ENCODE measurements at places on chromosomes 7 and 10. TPM values are rescaled to one million over a fixed set of nuclear protein-coding genes. Genes with fewer than 3 reads are reported as not detected.

CALHM3 gene
- total RNA-seq, result not detected

DNA sequence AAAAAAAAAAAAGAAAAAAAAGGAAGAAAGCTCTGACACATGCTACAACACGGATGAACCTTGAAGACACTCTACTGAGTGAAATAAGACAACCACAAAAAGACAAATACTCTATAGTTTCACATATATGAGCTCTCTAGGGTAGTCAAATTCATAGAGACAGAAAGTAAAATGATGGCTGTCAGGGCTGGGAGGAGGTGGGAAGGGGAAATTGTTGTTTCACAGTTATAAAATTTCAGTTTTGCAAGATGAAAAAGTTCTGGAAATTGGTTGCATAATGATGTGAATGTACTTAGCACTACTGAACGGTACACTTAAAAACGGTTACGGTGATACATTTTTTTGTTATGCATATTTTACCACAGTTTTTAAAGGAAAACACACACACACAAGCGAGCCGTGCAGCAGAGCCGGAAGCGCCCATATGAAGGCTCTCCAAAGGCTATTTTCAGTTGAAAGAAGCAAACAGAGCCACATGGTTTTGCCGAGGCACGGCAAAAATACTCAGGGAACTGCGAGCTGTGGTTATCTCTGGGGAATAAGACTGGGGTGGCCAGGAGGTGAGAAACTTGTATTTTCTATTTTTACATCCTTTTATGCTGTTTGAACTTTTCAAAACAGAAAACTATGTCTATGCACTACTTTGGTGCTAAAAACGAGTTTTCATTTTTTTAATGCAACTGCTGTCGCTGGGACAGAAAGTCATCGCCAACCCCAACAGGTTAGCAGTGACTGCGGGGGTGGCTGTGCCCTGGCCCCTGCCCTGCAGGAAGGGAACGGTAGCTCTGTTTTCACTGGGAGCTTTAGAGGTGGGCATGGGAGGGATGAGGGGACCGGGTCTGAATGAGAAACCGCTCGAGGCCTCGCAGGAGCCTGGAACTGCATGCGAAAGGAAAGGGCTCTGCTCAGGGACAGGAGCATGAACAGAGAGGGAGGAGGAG is 132.9 kb downstream of the OAT start:
- no peak for DNase-seq

MBLAC1 gene
- 5.6 TPM for total RNA-seq

MUC3A gene
- total RNA-seq, result not detected

CRYGN gene
- 0.61 TPM for total RNA-seq

DNA sequence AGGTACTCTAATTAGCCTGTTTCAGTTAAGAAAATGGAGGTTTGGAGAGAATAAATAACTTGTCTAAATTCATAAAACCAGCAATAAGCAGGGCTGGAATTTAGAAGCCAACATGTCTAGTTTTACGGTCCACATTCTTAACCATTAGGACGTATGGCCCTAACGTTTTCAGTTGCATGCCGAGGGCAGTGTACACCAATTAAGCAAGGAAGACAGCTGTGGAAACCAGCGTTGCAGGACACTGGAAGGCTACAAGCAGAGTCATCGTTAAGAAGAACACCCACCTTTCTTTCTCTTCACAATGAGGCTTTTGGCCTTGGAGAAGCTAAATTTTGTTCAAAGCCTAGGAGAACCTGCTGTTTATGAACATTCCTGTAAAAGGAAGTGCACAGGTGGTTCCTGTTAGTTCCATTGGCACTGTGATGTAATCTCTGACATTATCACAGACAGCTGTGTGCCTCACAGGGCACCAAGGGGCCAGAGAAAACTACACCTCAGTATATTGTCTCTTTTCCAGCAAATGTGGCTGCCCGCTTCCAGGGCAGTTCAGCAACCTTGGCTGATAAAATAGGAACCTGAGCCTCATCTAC is 21.0 kb downstream of the MPP7 start:
- no peak for DNase-seq

WDR86 gene
- not detected for total RNA-seq

- DNase-seq, result peak; percentile 9
Observed at GRCh38 chr7:54788664-54789063, 29.7 kb upstream of the SEC61G start.

DNA sequence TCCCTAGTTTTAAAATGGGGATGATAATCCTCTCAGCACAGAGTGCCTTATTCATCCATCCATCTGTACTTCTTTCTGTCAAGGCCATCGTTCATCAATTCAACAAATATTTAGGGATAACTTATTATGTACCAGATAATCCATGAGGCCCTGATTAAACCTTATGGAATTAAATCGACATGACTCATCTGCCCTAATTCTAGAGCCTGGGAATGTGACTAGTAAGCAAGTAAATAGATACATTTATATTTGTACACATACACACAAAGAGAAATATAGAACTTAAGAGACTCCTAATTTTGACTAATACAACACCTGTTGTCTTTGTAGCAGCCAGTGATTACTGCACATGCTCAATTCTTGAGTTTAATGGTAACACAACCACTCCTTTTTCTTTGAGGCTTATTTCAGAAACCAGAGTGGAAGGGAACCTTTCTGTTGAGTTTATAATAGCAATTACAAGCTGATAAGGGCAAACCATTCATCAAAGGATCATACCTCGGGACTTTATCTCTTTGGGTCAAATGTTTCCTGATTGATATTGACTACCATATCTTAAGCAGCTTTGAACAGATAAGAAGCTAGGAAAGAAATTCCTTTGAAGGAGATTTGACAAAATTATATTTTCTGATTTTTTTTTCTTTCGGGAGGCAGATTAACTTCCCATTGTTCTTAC is 122.7 kb downstream of the ARID5B start:
- DNase-seq, result no peak

DNA sequence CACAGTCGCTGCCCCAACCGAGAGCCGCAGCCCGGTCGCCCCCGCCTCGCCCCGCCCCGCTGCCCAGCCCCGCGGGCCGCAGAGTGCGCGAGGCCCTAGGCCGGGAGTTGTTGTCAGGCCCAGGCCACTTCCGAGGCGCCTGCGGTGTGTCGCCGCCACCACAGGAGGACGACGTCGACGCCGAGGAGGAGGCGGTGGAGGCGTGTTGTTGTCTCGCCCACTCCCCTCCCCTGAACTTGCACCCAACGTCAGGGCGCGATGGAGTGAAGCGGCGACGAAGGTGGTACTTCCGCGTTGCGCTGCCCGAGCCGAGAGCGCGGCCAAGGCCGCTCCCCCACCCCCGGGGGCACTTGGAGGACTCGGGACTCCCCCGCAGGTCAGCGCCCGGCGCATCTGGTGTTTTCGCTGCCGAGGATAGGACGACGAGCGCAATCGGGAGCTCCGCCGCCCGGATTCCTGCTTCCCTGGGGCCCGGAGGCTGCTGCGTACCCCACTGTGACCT is at the start of gene CDK13:
Gene CDK13 (plus strand): TSS at position 286 of the 502 bp plus-strand sequence. CDS start 386 bp downstream, outside the sequence.
- DNase-seq, result peak; percentile 81

PANK1 gene
- 4.4 TPM for total RNA-seq

ZC3HAV1L gene
- total RNA-seq, result 2.0 TPM

DNA sequence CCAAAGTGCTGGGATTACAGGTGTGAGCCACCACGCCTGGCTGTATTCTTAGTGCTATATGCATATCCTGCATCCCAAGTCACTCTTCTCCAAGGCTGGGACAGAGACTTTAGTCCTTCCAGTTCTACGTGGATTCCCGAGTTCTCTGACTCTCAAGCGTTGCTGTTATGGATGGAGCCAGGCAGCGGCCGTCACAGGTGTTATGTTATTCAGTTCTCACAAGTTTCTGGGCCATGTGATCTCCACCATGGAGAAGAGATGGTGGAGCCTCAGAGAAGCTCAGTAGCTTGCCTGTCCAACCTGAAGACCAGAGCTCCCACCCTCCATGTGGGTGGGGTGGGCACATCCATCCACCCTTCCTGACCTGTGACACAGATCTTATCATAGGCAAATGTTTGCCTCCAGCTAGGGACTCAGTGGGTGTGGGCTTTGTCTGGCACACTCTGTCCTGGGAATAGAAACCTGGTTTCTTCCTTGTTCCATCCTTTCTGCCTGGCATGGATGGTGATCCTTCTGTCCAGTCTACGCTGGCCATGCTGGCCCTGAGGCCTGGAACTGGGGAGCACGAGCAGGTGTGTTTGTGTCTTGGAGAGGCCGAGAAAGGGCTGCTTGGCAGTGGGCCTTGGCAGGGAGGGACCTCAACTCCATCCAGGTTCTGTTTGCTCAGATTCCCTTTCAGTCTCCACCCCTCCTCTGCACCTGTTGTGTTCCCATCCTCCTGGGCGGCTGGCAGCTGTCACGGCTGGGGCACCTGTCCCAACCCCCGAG is 55.3 kb downstream of the NEURL1 start:
- no peak for DNase-seq

DNA sequence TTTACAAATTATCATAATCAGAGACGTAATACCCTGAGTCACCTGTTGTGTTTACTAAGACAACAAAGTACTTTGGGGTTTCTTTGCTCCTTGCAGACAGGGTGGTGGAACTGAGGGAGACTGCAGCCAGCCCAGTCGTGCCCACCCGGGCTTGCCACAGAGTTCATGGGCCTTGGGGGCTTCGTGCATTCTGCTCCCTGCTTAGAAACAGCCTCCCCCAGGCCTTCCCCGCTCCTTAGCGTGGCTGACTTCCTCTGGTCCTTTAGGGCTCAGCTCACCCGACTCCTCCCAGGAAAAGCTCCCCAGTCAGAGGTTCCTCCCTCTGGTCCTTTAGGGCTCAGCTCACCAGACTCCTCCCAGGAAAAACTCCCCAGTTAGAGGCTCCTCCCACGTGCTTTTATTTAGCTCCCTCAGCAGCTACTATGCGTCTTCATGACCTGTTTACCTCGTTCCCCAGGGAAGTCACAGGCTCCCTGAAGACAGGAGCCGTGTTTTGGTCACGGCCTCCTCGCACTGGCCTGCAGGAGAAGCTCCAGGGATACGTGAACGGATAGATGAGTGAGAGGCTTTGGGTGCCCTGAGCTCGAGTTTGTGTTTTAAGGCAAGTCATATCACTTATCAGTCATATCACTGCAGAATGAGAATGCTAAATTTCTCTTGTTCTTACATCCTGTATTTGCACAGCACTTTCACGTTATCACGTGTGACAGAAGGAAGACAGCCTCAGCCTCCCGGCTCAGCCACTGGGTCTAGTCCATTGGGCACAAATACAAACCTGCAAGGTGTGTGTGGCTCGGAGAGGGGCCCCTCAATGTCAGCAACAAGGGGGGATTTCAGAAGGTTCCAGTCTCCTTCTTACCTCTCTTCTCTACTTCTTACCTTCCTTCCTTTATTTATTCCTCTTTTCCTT is 52.7 kb upstream of the VIPR2 start:
- DNase-seq, result peak; percentile 42

MPP7 gene
- total RNA-seq, result 24.4 TPM

DNA sequence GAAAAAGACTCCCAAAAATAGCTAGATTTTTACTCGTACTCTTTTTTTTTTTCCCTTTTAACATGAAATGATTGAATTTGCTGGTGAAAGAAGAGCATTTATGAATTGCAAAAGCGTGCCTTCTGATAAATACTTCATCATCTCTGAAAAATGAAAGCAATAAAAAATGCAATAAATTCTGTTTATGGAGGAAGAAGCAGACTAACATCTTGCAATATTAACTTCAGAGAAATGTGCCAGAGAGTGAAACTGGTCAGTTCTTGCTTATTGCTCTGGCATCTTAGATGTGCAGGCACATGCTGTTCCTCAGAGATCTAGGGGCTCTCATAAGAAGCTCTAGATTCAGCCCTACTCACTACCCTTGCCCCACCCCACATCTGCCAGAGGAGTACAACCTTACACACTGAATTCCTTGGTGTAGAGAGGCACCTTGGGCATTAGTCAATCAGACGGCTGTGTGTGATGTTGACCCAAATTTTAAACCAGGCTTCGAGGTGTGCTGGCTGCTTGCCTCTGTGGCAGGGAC is 891.1 kb upstream of the GHITM start:
- DNase-seq, result no peak

- no peak for DNase-seq
Observed at GRCh38 chr10:131758062-131758938, 142.5 kb upstream of the PPP2R2D start.

LRRC18 gene
- not detected for total RNA-seq

STYXL1 gene
- 39.1 TPM for total RNA-seq

EVX1 gene
- total RNA-seq, result not detected

- no peak for DNase-seq
Observed at GRCh38 chr10:94011296-94011695, 17.6 kb downstream of the PLCE1 start.

Data from activated naive CD4-positive, alpha-beta T cell treated with anti-CD3 and anti-CD28 coated beads, Interleukin-2, amount 50 U/mL, for 72 hours (primary cell).